ENCODE measurements at places on chromosomes 7 and 10.

GRCh38 chr10:77844177-77844576, 82.4 kb downstream of the DLG5 start:
- no peak for DNase-seq

- no peak for DNase-seq
These were observed 86.5 kb upstream of the GRB10 start for GRCh38 chr7:50869108-50869725.

DNA sequence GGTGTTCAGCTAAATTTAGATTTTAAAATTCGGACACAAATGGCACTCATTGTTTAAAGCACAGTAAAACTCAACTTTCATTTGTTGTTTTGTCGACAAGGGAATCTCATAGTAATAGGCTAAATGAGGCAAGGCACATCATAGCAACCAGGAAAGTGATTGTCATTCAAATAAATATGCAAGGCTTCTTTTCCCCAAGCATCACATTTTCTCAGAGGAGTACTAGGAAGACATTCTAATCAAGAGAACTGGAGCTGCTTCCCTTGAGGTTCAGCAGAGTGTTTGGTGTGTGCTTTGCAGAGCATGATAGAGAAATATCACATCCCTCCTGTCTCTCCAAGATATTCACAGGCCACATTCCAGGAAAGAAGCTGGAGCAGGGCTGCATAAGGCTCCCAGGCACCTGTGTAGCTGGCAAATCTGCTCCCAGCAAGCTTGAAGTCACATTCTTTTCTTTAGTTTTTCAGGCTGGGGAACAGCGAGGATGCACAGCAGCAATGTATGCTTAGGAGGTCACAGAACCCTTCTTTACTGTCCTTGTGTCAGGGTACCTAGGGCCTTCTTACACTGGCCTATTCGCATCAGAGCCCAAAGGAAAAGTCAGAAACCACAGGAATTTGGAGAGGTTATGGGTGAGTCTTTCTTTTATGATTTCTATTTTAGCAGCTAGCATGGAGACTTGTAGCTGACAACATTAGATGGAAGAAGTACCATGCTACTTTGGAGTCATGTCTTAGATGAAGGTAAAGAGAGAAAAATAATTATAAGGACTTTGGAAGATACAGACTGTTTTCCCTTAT, 95.9 kb upstream of the HDAC9 start:
- no peak for DNase-seq

GRCh38 chr10:15797346-15797745, 63.0 kb downstream of the MINDY3 start:
- no peak for DNase-seq

DNA sequence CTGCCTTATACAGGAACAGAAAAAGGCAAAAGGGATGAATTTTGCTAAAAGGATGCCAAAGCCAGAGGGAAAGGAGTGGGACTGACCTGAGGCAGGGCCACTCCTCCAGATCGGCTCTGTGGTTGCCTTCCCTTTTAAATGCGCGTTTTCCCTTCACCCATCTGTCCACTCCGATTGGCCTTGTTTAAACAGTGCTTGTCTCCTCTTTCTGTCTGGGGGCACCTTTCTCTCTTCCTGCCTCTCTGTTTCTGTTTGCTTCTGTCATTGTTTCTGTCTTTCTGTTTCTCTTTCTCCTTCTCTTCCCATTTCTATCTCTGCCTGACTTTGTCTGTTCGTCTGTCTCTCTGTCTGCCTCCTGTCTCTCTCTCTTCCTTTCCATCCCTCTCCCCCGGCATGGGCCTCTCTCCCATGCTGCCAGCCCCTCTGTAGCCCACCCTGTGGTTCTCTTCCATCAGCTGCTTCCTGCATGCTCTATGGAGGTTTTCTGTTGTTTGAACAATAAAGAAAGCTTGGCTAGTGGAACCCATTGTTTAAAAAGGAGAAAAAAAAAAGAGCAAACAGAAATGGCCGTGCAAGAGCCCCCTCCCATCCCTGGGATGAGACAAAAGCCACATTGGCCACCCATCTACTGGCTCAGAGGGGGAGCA, 29.5 kb upstream of the HSPB1 start:
- no peak for DNase-seq

- no peak for DNase-seq
These were observed 70.6 kb upstream of the ARID5B start for GRCh38 chr10:61830846-61831273.

DNA sequence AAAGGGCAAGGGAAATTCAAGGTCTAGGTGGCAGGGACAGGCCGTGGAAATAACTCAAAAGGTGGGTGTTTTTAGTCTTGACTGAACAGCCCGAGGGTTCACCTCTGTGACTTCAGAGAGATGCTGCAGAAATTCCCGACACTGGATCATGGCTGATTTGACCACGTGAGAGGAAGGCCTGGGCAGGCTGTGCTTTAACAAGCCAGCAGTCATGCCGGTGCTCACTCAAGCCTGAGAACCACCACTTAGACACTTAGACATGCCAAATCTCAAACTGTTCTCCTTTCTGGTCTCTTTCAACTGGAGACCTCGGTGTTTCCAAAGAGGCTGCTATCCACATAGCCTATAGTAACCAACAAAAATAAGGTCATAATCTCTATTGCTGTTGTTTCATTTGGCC, 15.4 kb downstream of the TECTB start:
- DNase-seq: no peak

- DNase-seq: no peak
These were observed 349.2 kb downstream of the RNLS start for GRCh38 chr10:88233870-88234269.

GRCh38 chr7:147497246-147497645, 1093.3 kb upstream of the C7orf33 start:
- DNase-seq: no peak

DNA sequence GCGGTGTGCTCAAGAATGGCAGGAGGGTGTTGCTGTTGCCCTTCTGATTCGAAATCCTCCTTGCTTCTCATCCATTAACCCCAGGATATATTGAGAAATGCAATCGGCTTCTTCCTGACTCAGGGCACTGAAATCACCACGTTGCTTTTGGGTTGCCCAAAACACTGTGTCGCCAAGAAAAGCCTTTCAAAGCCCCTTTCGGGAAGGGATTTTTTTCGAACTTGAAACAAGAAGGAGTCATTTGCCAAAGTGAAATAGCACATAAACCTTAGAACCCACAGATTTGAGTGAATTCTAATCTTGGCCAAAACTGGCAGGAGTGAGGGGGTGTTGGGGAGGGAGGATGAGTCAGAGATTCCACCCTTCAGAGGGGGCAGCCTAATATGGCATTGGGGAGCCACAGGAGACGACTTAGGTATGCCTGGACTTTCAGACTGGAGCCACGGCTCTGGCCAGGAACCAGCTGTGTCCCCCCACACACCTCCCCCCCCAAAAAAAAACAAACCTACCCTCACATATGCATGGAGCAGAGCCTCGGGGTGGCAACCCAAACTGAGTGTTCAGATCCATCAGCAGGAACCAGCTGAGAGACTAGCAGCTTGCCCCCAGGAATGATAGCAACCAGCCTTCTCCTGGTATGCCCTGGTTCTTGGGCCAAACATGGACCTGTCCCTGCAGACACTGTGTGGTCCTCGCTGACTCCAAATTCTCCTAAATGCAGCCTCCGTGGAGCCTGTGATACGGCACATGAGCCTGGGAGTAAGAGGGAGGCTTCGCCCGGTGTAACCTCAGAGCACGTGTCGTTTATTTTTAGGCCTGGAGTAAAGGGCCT, 138.4 kb downstream of the FGFR2 start:
- DNase-seq: no peak

- no peak for DNase-seq
These were observed 43.9 kb downstream of the SH3PXD2A start for GRCh38 chr10:103811463-103811862.

DNA sequence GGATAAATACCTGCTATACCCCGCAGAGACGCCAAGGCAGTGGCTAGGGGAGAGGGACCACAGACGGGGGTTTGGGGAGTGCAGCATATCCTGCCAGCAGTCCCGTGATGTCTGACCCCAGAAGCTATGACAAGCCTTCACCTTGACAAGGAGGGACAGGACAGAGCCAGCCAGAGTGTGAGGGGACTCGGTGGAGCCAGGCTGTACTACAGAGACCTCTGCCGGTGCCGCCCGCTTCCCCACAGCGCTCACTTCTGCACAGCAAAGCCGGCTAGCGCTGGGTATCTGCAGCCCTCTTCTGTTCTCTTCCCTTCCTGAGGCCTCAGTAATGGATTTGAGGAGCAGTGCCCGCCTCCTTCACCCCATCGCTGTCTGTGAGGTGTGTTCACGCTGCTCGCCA, 47.0 kb upstream of the PFKP start:
- DNase-seq: no peak

DNA sequence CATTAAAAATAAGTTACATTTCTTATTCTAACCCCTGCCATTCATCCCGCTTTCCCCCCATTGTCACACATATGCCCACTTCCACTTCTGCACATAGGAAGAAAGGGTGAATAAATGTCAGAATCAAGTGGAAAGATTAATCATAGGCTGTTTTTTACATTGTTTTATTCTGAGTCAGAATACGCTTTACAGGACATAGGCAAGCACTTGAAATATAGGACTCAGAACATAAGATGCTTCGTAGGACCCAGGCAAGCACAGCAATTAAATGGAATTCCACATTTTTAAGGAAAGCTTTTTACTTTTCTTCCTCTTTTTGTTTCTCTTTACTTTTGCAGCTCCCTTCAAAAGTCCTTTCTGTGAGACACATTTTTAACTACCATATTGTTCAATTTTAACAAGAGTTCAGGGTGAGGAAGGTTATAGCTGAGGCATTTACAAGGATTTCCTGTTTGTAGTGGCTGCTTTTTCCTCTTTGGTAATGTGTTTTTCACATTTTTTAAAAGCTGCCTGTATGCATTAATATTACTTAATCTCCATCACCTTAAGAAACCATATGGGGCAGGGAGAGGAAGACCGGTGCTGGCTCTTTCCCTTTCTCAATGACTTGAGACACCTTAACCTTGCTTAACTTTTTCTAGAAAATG, 130.0 kb downstream of the TES start:
- DNase-seq: no peak

- DNase-seq: no peak
These were observed 26.0 kb upstream of the WIPF3 start for GRCh38 chr7:29780346-29780745.

- no peak for DNase-seq
These were observed 291.3 kb upstream of the ZMIZ1 start for GRCh38 chr10:78777466-78777865.

DNA sequence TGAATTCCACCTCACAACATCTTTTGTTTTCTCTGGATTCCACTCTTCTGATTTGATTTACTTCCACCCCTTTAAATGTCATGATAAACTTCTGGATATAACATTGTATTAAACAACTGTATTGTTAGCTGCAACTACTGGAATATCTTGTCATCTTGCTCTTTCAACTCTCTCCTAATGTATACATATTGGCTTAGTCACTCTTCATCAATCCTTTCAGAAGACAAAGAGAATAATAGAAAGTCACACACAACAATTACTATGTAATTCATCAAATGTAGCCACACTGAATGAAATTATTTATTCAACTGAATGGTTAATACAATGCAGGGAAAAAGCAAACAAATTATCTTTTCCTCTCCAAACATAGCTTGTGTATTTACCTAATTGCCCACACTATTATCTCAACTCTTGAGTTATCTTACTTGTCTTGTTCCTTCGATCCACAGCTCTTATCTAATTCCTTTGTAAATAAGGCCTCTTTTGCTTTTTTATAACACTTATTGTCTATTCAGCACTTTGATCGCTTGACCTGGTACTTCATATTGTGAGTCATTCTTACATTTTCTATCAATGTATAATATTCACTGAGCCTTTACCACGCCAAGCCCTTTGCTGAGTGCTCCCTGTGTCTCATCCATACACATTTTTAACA, 16.7 kb downstream of the SEMA3A start:
- no peak for DNase-seq

DNA sequence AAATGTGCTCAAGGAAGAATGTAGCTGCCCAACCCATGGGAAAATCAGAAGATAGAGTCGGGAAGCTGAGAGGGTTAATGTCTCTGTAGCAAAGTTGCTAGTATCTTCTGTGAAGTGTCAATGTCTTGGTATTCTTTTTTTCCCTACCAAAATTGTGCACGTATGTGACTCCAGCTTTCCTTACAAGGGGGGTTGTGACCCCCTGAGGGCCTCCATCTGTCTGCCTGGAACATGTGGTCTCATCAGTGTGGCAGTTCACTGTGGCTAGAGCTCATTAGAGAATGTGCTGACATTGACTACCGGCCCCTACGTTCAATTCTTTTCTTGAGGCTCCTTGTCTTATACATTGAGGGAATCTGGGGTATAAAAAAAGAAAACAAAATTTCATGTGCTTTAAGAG, 725.2 kb upstream of the CELF2 start:
- no peak for DNase-seq

DNA sequence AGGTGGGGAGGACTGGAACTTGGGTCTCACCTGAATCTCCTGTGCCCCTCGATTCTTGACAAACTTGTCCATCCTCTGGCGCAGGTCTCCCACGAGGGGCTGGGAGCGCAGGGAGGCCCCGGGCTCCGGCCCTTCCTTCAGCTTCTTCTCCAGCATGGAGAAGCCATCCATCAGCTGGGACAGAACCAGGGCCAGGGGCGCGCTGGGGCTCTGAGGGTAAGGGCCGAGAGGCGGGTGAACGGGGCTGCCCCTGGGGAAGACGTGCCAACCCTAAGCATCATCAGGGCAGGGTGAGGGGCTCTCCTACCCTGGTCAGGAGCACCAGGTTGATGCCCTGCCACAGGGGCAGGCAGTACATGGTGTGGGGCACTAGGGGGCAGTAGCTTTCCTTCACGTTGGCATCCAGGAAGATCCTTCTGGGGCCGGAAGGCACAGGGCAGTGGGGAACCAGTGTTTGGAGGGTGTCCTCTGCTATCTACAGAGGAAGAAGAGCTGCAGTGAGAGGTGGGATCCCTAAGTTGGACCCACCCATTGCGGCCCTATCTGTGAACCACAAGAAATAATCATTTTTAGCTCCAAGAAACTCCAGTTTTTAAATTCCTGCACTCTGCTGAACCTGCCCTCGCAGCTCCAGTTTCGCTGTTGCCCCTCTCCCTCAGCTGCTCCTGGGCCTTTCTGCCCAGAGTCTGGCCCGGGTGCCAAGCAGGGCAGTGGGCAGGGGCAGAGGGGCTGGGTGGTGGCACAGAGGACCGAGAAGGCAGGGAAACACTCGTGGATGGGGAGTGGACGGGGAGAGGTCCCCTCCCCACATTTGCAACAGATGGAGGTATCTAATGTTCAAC, 10.8 kb upstream of the PYROXD2 start:
- no peak for DNase-seq

GRCh38 chr7:100570954-100571828, 2.5 kb downstream of the SAP25 start:
- DNase-seq: no peak

DNA sequence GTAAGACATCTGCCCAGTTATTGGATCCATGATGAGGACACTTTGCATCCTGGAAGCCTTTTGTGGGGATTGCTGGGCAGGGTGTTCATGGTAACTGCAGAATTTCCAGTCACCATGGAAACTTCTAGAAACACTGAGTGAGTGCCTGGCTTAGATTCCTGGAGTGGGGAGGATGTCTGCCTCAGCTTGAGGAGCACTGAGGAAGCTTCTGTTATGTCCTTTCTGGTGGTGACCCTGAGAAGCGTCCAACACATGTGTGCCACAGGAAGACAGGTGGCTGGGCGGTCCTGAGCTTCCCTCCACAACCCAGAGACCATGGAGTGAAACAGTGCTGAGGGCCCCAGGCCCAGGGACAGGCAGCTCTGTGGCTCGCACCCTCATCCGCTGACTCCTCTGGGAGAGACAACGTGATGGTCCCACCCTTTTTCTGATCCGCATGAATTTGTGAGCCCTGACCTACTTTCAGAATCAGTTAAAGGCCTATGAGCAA, 191.8 kb upstream of the CXCL12 start:
- no peak for DNase-seq

- no peak for DNase-seq
These were observed 37.1 kb upstream of the GDF10 start for GRCh38 chr10:47262606-47263533.

All from DMS79 (cell line).